Left forelimb (tissue), 1 donor: ENCODE measurements at places on chromosomes 5 and 9.
A peak's percentile ranks its signal among the peaks of the same experiment; 100 is the strongest.

DNA sequence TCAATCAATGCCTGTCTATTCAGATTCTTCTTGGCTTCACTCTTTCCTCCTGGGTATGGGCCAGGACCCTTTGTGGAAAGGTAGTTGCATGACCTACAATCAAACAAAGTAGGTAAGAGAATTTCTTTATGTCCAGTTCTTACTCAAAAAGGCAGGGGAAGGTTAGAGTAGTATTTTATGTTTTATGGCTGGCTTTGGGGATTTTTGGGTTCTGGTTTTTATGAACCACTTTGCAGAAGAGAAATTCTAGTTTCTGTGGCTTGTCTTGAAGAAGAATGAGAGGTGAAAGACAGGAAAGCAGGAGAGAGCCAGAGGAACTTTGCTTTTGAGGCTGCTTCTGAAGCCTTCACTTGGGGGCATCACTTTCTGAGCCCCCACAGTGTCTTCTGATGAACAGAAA lies 14.7 kb upstream of the CRHBP start:
- no peak for DNase-seq

- no peak for DNase-seq
Measured at GRCh38 chr5:9716838-9717281, 86.7 kb upstream of the TAS2R1 start.

GRCh38 chr5:174453690-174454089 lies 270.7 kb upstream of the MSX2 start:
- no peak for DNase-seq

DNA sequence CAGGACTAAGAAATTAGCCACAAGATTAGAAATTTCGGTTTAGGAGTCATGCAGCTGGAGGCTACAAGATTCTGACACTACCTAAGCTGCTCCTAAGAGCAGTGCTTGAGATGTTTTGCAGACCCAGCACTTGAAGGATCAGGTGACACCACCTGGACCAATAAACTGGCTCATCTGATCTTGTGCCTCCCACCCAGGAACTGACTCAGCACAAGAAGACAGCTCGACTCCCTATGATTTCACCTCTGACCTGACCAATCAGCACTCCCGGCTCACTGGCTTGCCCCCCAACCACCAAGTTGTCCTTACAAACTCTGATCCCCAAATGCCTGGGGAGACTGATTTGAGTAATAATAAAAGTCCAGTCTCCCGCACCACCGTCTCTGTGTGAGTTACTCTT lies 170.4 kb downstream of the TTC39B start:
- DNase-seq = no peak

GRCh38 chr5:21919414-21920022 lies 933.6 kb downstream of the CDH12 start:
- DNase-seq = no peak

DNA sequence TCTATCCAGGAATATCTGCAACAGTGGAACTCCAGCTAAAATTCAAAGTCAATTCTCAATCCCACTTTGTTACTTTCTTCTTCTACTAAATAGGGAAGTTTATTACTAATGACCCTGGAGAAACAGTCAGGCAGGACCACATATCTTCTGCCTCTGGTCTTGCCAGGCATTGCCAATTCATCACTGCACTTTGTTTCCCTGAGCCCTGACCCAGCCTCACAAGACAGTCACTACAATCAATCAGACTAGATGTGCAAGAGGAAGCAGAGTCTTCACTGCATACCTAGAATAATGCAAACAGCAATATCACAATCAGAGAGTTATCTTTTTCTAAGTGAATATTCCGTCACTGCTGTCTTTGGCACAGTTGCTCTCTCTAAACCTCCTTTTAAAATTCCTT lies 74.9 kb upstream of the GAS1 start:
- no peak for DNase-seq

- DNase-seq = no peak
Measured at GRCh38 chr5:79318935-79319614, 83.1 kb downstream of the JMY start.

GRCh38 chr5:176415240-176415951 lies 943 bp downstream of the CLTB start:
- no peak for DNase-seq

GRCh38 chr9:69279084-69279731 lies 45.8 kb upstream of the ENTREP1 start:
- DNase-seq = no peak

DNA sequence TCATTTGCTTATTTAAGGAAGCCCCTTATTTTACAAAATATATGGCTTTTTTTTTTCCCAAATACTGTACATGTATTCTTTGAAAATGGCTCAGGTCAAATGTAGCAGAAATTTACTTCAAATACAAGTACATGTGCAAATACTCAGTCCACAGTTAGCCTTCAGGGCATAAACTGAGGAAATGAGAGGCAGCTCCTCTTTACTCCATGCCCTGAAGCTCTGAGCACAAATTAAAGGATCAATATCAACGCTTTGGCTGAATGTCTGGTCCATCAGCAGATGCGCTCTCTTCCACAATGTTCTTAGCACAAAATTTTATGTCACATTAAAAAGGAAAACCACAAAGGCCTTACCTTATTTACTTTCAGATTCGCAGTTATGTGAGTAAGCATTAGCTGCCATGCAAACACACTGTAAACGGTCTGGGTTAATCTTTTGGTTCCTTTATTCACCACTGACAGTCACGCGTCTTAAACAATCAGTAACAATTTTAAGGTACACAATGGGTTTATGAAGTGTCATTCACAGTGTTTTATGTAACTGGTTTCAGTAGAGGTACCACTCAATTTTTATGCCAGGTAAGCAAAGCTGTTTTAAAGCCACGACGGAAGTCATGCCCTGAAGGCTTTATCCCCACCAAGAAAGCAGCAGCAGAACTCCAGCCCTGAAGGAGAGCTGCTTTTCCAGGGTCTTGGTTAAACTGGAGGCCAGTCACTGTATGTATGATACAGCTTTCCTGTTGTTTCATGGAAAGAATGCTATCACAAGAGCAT lies 103.4 kb downstream of the OTULIN start:
- DNase-seq = no peak

DNA sequence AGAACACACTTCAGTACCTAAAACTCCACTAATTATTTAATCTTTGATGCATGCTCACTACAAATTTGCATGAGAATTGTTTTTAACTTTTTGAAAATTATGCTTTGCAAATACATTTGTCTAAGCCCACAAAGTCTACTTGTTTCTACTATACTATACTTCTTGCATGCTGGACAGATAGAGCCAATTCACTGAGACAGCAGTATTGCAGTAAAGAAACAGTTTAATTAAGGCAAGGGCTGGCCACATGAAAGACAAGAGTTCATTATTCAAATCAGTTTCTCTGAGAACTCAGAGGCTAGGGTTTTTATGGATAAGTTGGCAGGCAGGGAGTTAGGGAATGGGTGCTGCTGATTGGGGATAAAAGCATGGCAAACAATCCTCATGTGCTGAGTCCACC lies 6.0 kb upstream of the FXN start:
- DNase-seq = no peak

GRCh38 chr9:26863074-26863473 lies 29.5 kb downstream of the CAAP1 start:
- DNase-seq = no peak

- DNase-seq = no peak
Measured at GRCh38 chr9:123104807-123105206, 71.3 kb downstream of the GPR21 start.

- no peak for DNase-seq
Measured at GRCh38 chr5:165735388-165735787, 2230.0 kb downstream of the MAT2B start.

- no peak for DNase-seq
Measured at GRCh38 chr5:14263699-14264098, 120.6 kb downstream of the TRIO start.

GRCh38 chr5:78779262-78779661 lies 130.7 kb upstream of the LHFPL2 start:
- no peak for DNase-seq

DNA sequence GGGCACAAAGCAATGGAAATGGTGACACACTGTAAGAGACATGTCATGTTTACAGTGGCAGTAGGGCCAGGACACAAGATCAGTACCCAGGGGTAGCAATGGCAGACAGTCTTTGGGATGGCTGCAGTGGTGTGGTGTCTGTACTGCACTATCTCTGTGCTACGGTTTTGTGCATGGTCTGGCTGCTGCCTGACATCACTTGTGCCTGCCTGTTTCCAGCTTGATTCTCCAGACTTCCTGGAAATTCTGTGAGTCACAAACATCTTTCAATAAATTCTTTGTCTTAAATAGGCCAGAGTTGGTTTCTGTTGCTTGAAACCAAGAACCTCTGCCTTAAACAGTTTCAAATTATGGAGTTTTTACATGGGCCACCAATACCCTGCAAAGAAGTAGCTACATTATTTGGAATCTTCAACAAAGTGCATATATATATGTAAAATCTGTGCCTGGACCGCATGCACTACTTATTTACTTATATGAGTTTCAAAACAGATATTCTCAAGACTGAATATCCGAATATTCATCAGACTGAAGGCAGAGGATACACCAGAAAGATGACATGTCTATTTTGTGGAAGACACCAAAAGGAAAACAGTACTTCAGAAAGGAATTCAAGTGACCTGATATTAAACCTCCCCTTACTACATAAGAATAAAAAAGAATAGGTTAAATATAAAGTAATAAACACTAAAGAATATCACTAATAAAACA lies 188.1 kb downstream of the RFX3 start:
- no peak for DNase-seq

- no peak for DNase-seq
Measured at GRCh38 chr9:124562328-124562727, 55.1 kb upstream of the NR5A1 start.

GRCh38 chr9:70113403-70114022 lies 69.9 kb downstream of the MAMDC2 start:
- DNase-seq = no peak

DNA sequence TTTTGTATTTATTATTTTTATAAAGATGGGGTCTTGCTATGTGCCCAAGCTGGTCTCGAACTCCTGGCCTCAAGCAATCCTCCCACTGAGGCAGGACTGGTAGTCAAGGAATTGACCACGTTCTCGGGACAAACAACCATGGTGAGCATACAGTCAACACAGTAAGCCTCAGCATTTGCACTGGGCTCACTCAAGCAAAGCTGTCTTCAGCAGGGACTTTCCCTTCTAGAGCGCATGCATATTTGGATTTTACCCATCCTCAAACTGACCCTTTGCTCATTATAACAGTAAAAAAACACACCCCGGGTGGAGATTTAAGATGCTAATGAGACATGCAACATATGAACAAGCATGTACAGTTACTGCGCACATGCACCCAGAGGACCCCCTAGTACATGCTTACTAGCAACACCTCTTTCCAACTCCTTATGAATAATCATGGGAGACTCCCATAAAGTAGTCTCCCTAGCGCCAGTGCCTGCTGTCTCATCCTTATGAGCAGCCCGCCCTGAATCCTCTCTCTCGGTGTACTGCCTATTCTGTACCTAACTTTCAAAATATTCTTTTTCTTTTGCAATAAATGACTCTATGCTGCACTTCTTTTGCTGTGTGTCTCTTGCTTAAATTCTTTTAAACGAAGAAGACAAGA lies 41.5 kb downstream of the C5orf22 start:
- DNase-seq = no peak

- DNase-seq = peak; percentile 58
Measured at GRCh38 chr9:133712221-133713100, 25.7 kb downstream of the SARDH start.

DNA sequence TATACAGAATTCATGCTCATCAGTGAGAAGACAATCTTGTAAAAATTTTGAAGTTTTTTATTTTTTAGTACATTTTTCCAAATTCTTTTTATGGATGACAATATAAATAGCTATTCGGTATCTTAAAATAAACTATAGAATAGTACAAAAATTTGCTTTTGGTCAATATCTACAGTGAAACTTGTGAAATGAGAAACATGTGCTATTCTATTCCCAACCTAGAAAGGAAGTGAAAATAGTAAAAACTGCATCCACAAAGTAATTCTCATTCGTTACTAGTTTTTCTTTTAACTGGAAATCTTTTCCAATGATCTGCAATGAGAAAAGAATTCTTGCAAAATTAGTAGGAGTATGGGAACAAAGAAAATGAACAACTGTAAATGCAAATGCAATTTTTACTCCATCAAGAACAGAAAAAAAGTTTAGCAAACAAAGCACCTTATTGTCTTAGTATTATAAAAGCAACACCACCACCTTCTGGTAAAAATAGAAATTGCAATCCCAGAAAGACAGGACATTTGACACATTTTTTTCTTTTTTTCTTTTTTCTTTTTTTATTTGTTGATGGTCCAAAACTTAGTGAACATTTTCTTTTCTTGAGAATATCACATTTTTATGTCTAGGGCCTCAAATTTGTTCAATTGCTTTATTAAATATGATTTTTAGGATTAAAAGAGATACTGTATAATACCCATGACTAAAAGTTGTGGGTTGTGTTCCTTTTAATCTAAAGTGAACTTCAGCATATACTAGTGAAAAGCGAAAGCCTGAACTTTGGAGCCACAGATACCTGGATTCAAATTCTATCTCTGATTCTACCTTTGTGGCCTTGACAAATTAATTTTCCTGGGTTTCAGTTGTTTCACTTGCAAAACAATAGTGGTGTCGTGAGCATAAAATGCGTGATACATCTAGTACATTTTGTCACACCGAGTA lies 72.3 kb downstream of the SLCO4C1 start:
- DNase-seq = no peak

- DNase-seq = no peak
Measured at GRCh38 chr5:8093669-8094068, 224.7 kb downstream of the MTRR start.

DNA sequence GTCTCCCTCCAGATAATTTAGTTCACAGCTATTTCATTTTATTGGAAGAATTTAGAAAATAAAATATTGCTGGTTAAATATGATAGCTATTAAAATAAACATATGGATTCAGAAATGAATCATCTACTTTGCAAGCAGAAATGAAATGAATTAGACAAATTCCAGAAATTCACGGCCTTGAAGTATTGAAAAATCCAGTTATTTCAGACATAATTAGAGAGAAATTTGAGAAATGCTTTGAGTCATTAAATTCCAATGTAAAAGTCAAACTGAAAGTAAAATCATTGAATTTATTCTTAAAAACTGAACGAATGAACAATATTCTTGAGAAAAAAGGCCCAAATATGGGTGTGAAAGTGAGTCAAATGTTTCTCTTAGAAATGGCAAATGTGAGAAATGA lies 632.6 kb upstream of the EDIL3 start:
- DNase-seq = no peak

DNA sequence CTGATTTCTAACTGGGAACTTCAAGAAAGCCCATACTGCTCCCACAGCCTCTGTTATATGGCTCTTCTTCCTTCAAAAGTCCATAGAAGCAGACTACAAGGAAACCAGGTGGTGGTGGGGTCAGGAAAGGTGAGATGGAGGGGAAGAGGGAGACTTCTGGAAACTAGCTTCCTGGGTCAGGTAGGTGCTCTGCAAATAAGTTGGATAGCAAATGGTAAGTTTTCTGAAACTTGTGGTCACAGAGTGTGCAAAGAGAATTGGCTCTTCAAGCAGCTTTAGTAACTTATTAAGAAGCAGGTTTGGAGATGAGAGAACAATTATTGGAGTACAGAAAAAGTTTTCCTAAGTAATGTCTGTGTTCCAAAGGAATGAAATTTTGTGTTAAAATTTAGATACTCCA lies 316.9 kb downstream of the ADGRV1 start:
- DNase-seq = no peak
